HCEC 1CT (cell line): ENCODE measurements at places on chromosomes 5 and 9.

DNA sequence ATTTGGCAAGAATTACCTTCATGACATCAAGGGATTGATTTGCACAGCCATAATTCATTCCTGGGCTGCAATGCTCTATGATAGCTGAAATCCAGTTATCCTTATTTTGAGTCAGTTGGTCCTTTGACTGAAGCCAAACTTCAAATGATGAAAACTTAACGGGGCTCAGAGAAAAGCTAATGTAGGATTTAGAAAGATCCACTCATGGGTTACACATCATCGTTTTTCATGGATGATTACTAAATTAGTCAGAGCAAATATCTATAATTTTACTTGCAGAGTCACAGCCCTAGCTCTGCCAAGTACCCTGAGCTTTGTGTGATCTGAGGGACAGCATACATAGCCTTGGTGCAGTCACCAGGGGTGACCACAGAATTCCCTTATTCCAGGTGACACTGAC is 27.3 kb upstream of the MUSK start:
- peak; percentile 51 for DNase-seq

DNA sequence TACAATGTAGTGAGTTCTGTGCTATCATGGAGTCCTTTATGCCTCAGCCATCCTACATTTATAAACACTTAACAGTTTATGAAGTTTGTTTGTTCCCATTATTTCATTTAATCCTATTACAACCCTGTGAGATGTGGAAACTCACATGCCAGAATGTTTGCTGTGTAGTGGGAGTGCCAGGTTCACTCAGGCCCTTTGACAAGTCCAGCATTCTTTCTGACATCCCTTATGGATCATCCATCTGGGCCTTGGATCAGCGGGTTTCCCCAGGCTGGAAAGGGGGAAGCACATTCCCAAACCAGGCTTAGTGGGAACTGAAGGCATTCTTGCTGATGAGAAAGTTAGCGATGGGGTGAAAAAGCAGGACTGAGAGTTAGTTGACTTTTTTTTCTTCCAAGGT is 128.1 kb upstream of the OTULINL start:
- no peak for DNase-seq

GRCh38 chr9:19154135-19154612 is 26.9 kb upstream of the PLIN2 start:
- DNase-seq: peak; percentile 83

DNA sequence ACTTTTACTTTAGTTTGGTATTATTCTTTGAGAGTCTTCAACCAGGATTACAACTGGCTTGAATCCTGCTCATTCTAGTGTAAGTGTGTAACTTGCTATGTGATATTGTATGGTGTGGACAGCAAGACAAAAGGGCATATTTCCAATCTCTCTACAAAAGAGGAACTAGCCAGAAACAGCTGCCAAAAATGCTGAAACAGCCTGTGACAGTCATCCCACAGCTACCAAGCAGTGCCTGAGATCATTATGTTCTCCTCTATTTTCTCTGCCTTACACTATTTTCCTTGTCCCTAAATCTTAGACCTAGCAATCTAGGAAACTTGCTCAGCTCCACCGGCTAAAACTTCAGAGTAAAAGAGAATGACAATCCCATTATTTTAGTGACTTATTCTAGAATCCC is 42.8 kb downstream of the WDR41 start:
- no peak for DNase-seq

- DNase-seq: no peak
Observed at GRCh38 chr5:34822956-34823715, 15.8 kb upstream of the TTC23L start.

GRCh38 chr5:96652769-96653454 is 9.3 kb upstream of the CAST start:
- peak; percentile 42 for DNase-seq

DNA sequence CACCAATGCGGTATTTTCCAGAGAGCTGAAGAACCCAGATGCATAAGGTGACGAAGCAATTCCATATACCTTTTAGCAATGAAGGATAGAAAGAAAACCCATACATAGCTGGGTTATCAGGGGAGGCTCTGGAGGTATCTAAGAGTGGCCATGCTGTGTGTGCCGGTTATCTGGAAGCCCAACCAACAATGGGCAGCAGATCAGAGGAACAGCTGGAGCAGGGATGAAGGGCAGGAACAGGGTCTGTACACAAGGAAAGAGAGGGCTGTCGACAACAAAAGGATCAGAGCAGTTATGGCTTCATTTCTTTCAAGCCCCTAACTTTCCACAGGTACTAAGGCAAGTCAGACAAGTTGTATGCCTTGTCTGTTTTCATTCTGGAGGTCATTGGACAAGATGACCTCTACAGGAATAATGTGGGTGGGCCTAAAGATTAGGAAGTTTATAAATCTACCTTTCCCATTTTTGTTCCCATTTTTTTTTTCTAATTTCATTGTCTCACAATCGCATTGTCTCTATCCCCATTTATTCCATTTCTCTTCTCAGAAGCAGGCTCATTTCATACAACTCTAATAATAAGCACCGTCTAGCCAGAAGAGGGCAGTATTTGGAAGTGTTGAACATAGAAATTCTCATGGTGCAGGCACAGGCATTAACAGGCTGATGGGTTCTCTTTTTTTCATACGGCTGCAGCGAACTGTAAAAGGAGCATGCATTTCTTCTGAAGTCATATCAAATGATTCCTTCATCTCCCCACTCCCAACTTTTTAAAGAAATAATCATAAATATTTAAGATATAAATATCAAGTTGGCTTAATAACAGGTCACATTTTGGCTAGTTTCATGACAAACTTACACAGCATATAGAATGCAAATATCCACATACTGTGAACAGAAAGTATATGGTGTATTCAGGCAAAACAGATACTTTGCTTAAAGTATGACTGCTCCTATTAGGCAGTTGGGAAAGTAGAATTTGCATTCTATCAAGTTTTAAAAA is 63.5 kb downstream of the ZNF474 start:
- DNase-seq: peak; percentile 66

DNA sequence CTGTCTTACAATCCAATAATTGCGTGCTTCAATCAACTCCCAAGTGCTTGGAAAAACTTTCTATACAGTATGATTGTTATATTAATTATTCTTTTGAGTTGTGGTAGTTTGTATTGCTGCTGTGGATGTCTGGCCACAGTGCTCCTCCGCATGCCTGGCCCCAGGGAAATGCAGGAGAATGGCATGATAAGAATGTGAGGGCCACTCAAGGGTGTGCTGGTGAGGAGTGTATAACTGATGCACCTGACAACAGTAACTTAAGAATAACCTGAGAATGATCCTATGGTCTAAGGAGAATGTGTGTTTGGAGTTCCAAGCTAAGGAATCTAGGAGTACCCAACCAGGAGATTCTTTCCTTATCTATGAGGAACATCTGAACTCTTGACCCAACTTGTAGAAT is 152.9 kb upstream of the APC start:
- no peak for DNase-seq

- no peak for DNase-seq
Observed at GRCh38 chr9:121656941-121657470, 5.6 kb downstream of the DAB2IP start.

GRCh38 chr9:36499174-36499890 is 73.4 kb upstream of the MELK start:
- no peak for DNase-seq

DNA sequence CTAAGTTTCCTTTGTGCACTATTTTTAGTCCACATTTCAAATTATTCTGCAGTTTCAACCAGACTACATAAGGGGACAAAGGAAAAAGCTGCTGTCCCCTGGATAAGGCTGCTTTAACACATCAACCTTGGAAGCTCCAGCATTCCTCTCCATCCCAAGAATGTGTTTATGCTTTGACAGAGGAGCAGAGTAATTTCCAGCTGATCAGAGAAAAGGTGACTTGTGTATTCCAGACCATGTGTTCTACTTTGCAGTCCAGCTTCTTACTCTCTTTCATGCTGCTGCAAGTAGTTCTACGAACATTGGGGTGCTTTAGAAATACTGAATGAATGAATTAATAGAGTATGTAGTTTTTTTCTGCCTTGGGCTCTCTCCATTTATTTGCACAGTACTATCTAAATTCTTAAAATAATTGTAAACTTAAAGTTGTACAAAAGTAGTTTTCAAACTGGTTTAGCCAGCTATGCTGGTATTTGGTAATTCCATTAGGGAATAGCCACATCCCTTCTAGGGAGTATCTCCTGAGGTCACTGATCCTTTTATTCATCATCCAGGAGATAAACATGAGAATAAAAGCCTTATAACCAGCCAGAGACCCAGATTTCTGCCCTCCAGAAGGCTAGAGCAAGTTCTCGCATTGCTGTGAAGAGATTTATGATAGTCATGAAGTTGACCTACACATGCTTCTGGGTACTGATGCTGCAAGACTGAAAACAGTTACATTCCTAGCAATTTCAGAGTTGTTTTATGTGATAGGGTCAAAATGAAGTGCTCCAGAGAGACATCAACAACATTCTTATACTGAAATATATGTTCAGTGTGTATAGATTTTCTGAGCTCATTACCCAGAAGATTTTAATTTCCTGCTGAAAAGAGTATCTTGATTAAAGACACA is 215.2 kb downstream of the COMMD10 start:
- no peak for DNase-seq
